ENCODE measurements at places on chromosomes 3 and 15.

DNA sequence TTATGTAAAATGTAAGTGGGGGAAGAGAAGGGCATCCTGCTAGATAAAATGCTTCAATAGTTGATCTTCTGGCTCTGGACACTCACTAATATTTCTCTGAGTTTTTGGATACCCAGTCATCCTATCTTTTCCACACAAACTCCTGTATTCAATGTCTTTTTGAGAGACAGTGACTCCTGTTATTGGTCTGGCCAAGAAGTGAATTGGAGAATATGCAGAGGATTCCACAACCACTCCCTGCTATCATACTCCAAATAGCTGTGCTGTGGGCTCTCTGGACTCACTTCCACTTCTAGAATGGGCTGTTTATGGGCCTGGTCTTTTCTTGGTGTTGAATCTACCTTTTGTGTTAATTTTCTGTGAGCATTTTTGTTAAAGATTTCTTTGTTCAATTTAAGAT lies 376.8 kb downstream of the NLGN1 start:
- no peak for DNase-seq

DNA sequence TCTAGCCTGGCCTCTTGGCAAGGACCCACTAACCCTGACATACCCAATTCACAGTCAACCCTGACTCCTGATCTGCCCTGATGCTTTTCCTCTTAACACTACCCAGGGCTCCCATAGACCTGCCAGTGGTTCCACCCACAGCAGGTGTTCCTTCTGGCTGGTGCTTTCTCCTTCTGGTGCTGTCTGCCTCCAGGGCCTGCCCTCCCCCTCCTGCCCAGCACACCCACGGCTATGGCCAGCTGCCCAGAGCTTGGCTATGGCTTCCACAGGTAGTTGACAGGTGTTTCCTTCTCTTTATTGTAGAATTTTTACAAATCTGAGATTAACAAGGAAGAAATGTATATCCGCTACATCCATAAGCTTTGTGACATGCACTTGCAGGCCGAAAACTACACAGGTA lies 46.5 kb upstream of the MANF start:
- DNase-seq: no peak

- no peak for DNase-seq
Measured at GRCh38 chr15:61731099-61731498, 329.1 kb downstream of the VPS13C start.

- DNase-seq: no peak
Measured at GRCh38 chr3:28907616-28908015, 373.3 kb upstream of the RBMS3 start.

- DNase-seq: no peak
Measured at GRCh38 chr15:50229336-50229735, 36.2 kb downstream of the HDC start.

DNA sequence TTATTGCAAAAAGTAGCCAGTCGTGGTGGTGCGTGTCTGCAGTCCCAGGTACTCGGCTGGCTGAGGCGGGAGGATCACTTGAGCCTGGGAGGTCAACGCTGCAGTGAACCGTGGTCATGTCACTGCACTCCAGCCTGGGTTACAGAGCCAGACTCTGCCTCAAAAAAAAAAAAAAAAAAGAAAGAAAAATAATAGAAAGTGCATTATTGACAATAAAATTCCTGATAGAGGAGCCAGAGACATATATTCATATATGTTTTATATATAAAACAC lies 43.6 kb upstream of the PYDC2 start:
- no peak for DNase-seq

GRCh38 chr3:126827121-126827520 lies 123.1 kb downstream of the CHCHD6 start:
- no peak for DNase-seq

- no peak for DNase-seq
Measured at GRCh38 chr3:9846931-9847488, 3.2 kb upstream of the RPUSD3 start.

- DNase-seq: no peak
Measured at GRCh38 chr15:74387141-74387541, 19.7 kb upstream of the CYP11A1 start.

DNA sequence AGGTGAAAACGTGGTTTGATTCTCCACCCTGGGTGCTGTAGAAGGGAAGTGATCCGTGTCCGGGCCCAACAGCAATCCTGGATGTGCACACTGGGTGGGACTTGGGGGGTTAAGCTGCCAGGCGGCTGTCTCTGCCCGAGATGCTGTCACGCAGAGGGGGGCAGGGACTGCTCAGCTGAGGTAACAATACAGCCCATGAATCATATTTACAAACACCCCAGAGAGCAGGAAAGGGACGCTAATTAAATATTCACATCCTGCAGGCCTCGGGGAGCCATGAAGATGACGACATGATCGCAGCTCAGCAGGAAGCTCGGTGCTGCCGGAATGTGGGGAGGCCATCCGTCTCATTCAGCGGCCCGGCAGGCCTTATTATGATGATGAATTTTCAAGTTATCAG lies 17.9 kb upstream of the CRABP1 start:
- no peak for DNase-seq

DNA sequence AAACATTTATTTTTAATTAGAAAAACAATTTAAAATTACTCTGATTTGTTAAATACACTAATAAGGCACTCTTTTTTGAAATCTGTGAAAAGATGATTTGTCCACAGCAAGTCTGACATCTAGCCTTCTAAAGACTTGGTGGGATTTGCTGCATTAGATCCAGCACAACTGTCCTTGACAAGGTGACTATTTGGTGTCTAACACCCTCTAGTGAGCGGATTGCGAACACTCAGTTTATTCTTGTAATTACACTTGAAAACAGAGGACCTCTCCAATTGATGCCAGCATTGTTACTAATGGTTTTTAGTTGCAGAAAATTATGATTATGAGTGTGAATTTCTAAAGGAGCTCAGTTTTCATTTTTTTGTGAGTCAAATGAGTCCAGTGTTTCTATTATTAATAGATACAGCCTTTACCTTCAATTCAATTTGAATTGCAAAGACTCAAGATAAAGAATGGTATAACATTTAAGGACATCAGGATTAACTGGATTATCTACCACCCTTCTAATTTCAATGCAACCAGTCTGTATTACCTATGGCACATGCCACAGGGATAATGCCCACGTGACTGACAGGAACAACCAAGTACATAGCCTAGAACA lies 29.7 kb upstream of the STRIT1 start:
- DNase-seq: no peak

DNA sequence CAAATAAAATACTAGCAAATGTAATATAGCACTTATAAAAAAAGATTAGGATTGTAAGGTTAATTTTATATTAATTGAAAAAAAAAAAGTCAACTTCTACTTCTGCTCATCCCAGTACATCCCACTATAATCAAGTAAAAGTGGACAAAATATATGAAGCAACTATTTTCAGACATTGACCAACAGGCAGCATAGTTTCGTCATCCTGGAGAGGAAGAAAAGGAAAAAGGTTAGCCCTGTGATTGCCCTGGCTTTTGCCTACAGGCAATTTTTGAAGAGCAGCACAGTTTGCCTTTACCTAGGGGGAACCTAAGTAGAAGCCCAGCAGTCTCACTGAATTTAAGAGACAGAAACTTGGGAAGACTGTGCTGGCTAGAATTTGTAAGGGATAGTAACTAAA lies 52.2 kb upstream of the ACTC1 start:
- DNase-seq: no peak

- DNase-seq: no peak
Measured at GRCh38 chr3:40477666-40478065, 744 bp downstream of the ZNF619 start.

DNA sequence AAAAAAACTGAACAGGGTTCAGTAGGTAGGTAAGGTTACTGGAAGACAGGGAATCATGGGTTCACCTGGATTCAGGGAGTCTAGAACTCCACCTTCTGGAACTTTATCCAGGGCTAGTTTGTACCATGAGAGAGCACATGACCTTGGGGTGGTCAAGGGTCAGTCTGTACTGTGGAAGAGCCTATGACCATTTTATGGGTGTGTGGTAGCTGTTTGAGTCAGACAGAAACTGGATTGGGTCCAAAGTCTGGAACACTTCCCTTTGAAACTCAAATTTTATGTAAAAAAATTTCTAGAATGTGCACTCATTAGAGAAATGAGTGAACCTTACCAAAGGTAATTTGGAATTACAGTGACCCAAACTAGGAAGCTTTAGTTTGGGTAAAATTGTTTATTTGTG lies 486.0 kb upstream of the AGTR1 start:
- no peak for DNase-seq

GRCh38 chr3:126083511-126083912 lies 412 bp downstream of the SLC41A3 start:
- no peak for DNase-seq

DNA sequence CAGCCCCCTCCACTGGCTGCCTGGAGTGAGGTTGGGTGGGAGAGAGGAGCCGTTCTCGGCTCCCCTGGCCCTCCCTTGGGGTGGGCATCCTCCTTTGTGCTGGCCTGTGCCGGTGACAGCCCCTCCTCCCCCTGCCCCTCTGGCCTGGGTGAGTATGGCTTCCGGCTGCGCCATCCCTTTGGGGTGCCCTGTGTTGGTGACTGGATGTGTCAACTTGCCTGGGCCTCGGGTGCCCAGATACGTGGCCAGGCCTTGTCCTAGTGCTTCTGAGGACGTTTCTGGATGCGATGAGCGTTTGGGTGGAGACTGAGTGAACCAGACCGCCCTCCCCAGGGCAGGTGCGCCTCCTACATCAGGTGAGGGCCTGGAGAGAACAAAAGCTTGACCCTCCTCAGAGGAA lies 59.7 kb downstream of the PLXNA1 start:
- no peak for DNase-seq

GRCh38 chr3:54349691-54350090 lies 227.3 kb downstream of the CACNA2D3 start:
- DNase-seq: no peak

DNA sequence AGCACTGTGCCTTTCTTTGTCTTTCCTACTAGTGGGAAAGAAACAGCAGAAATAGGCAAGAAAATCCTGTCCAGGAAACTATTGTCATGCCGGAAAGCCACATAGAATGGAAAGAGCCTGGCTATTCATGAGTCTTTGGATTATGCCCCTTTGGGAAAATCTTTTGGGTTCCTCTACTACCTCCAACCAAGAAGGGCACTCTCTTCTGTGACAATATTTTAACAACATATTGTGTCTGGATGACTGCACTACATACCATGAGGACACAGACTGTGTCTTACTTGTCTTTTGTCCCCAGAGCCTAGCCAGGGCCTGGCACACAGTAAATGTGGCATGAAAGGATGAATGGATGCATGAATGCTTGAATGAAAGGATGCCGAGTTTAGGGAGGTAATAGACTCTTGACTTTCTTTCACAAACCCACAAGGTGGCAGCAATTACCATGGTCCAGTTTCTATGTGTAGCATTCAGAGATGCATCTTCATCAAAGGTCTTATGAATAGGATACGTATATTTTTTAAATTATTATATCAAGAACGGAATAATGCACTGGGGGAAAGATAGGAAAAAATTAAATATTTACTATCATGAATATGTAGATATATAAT lies 30.3 kb downstream of the ARL14 start:
- DNase-seq: no peak

- no peak for DNase-seq
Measured at GRCh38 chr3:171401432-171401831, 58.8 kb downstream of the TNIK start.

DNA sequence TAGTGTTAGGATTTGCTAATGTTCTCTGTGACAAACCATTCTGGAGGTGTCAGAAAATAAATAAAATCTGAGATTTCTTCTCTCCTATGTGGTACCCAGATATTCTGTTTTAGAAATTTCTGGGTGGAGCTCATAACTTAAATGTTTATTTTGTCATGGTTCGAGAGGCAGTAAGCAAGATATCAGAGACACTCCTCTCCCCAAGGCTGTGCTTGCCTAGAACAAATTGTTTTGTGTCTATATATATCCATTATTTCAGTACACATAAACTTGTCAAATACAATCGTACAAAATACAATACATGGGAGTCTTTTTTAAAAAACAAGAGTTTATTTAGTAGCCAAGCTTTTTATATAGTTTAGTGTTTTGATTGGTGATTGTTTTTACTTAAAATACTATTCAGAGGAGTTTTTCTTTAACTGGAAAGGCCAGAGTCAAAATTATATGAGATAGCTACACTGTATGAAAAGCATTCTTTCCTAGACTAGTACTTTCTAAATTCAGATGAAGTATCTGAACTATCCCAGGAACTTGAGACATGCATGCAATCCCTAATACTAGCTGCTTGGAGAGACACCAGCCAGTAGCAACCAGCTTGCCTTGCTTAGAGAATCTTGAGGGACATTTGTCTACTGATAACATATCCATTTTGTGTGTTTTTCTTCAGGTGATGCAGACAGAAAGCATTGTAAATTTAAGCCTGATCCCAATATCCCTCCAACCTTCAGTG lies 4.7 kb downstream of the EXOG start:
- no peak for DNase-seq

DNA sequence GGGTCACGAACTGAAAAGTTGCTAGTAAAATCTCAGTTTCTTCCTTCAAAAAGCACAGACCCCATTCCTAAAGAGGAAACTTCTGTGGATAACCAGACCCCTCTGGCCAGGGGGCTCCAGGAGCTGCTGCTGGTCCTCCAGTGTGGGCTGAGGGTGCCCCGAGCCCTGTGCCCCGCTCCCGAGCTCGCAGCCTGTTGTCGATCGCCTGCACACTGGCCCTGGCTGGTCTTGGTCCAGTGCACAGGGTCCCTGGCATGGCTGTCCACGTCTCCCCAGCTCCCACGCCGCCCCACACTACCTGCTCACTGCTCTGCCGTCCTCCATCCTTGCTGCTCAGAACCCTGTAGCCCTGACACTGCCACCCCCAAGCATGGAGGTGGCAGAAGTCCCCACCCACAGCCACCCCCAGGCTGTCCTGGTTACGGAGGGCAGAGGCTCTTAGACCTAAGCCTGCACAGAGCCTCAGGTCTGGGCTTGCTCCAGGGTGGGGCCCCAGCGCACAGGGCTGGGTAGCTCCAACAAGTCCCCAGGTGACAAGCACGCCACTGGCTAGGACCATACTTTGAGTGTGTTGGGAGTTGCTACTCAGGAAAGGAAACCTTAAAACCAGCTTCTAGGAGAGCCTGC lies 87.0 kb downstream of the PLXNA1 start:
- DNase-seq: no peak

- no peak for DNase-seq
Measured at GRCh38 chr15:51809457-51809856, 20.0 kb upstream of the TMOD3 start.

DNA sequence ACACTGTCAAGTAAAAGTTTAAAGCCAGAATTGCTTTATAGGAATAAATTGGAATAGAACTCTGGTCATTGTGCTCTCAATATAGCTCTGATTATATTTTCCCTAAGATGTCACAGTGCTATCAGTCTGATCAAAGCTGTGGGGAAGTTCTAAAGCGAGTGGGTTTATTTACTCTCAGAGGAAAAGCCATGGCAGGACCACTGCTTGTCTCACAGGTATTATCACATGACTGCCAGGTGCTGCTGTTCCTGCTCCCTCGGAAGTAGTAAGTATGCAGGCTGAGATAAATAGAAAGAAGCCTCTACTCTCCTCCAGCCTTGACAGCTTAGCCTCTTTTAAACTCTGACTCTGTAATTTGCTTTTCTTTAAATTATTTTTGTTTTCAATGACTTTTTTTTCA lies 49.1 kb upstream of the UTS2B start:
- DNase-seq: no peak

- no peak for DNase-seq
Measured at GRCh38 chr15:55515491-55515890, 7.5 kb upstream of the DNAAF4 start.

Data from GOT3 (cell line).